GM23338 (cell line): ENCODE measurements at places on chromosomes 13 and 19. TPM values are rescaled to one million over a fixed set of nuclear protein-coding genes. Genes with fewer than 3 reads are reported as not detected.

ALOX5AP gene
- not detected in 2 replicates for total RNA-seq

WDR87 gene
- total RNA-seq, result not detected in 2 replicates

OVOL3 gene
- not detected in 2 replicates for total RNA-seq

ZNF497 gene
- 1.0 and 2.0 TPM in 2 replicates for total RNA-seq

UNC13A gene
- total RNA-seq, result 25.0 and 30.4 TPM in 2 replicates

ZNF490 gene
- total RNA-seq, result 7.3 and 8.5 TPM in 2 replicates

NDUFS7 gene
- 128 and 132 TPM in 2 replicates for total RNA-seq

MADCAM1 gene
- 1.0 and 2.5 TPM in 2 replicates for total RNA-seq

PCDH8 gene
- 1.2 and 1.7 TPM in 2 replicates for total RNA-seq

DNA sequence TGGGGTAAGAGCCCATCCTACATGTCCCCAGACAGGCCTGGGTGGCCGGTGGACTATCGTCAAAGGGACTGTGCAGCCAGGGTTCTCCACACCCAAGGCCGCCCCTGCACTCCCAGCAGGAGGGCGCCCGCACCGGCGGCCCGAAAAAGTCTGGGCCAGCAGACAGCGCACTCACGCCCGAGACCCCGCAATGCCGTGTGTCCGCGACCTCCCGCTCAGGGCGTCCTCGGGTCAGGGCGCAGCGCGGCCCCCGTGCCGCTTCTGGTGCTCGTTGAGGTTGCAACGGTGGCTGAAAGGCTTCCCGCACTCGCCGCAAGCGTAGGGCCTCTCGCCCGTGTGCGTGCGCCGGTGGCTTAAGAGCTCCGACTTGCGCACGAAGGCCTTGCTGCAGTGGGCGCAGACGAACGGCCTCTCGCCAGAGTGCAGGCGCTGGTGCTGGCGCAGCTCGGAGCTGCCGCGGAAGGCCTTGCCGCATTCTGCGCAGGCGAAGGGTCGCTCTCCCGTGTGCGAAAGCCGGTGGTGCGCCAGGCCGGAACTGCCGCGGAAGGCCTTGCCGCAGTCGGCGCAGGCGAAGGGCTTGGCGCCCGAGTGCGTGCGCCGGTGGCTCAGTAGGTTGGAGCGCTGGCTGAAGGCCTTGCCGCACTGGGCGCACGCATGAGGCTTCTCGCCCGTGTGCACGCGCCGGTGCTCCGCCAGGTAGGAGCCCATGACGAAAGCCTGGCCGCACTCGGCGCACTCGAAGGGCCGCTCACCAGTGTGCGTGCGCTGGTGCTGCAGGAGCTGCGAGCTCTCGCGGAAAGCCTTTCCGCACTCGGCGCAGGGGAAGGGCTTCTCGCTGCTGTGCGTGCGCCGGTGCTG is 2.8 kb upstream of the A1BG start:
- H3K36me3 ChIP-seq, result no peaks in the 10 kb centered on the region
- no peak overlapping the region for H3K27ac ChIP-seq
- peak; percentile 82 for DNase-seq
- peak overlapping the region; percentile 52 for H3K4me3 ChIP-seq
- H3K4me1 ChIP-seq, result no peaks in the 10 kb centered on the region; the same call in 1 of the 2 replicates
- H3K27me3 ChIP-seq, result peaks cover 33% of the 10 kb centered on the region

DNA sequence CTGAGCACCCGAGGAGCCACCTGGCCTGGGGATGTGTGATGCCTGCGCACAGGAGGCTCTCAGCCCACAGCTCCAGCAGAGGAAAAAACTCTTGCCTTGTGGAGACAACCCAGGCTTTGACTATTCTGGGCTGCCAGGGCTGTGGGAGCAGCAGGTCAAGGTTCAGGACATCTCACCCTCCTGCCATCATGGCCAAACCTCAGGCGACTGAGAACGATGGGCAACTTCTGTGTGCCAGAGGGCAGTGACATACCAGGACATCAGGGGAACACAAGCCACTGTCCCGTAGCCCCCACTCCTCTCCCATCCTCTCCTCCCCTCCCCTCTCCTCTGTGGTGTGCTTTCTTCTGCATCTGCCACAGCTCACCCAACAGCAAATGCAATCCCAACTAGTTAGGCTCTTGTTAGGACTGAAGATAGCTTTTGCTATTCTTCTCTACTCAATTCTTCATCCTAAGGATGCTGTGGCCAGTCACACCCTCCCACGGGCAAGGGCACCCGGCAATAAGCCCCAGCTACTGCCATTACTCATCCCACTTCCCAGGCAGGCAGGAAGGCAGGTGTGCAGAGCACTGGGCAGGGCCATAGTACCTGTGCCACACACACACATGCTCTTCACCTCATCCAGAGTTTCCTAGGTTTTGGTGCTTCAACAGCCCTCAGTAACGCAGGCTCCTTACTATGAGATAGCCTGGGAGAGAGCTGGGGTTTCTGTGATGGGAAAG is 16.8 kb downstream of the ELL start:
- H3K36me3 ChIP-seq, result no peaks in the 10 kb centered on the region
- H3K4me1 ChIP-seq, result no peaks in the 10 kb centered on the region
- DNase-seq, result no peak
- H3K27ac ChIP-seq, result 0 out of 2 replicates have a peak overlapping the region, but pooled peaks have one; percentile 39
- H3K27me3 ChIP-seq, result no peaks in the 10 kb centered on the region

DNA sequence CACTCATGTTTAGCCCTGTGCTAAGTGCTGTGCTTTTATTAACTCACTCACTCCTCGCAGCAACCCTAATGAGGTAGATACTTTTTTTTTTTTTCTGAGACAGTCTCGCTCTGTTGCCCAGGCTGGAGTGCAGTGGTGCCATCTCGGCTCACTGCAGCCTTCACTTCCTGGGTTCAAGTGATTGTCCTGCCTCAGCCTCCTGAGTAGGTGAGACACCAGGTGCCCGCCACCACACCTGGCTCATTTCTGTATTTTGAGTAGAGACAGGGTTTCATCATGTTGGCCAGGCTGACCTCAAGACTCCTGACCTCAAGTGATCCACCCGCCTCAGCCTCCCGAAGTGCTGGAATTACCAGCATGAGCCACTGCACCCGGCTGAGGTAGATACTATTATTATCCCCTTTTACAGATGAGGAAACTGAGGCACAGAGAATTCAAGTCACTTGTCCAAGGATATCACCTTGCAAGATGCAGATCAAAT is 2.5 kb downstream of the ITPKC start:
- DNase-seq, result no peak
- peak overlapping the region; percentile 99 for H3K4me3 ChIP-seq
- peak overlapping the region; percentile 84; the same call in 1 of the 2 replicates for H3K27ac ChIP-seq
- H3K4me1 ChIP-seq, result peaks cover 20% of the 10 kb centered on the region

GRCh38 chr19:51572908-51573307 is 1.8 kb downstream of the ZNF175 start:
- no peaks in the 10 kb centered on the region for H3K27me3 ChIP-seq
- peaks cover 11% of the 10 kb centered on the region; the same call in 1 of the 2 replicates for H3K36me3 ChIP-seq
- no peak overlapping the region for H3K27ac ChIP-seq
- DNase-seq, result no peak

GRCh38 chr19:45785781-45786532 is 3.7 kb upstream of the DMPK start:
- H3K27ac ChIP-seq, result no peak overlapping the region
- no peak overlapping the region for H3K4me3 ChIP-seq
- peaks cover 6% of the 10 kb centered on the region; the same call in 1 of the 2 replicates for H3K36me3 ChIP-seq
- H3K27me3 ChIP-seq, result no peaks in the 10 kb centered on the region
- H3K4me1 ChIP-seq, result peaks cover 16% of the 10 kb centered on the region
- no peak for DNase-seq

GRCh38 chr19:14412324-14412995 is 6.7 kb downstream of the DDX39A start:
- peaks cover 9% of the 10 kb centered on the region for H3K4me1 ChIP-seq
- H3K4me3 ChIP-seq, result no peak overlapping the region
- H3K27me3 ChIP-seq, result no peaks in the 10 kb centered on the region
- H3K36me3 ChIP-seq, result peaks cover 31% of the 10 kb centered on the region

GRCh38 chr19:45492627-45493470 is 4.0 kb downstream of the RTN2 start:
- H3K27me3 ChIP-seq, result peaks cover 8% of the 10 kb centered on the region; the same call in 1 of the 2 replicates
- H3K36me3 ChIP-seq, result no peaks in the 10 kb centered on the region
- H3K27ac ChIP-seq, result peak overlapping the region; percentile 83
